HS-27A (cell line): ENCODE measurements at places on chromosomes 3 and 15.
A peak's percentile ranks its signal among the peaks of the same experiment; 100 is the strongest.

DNA sequence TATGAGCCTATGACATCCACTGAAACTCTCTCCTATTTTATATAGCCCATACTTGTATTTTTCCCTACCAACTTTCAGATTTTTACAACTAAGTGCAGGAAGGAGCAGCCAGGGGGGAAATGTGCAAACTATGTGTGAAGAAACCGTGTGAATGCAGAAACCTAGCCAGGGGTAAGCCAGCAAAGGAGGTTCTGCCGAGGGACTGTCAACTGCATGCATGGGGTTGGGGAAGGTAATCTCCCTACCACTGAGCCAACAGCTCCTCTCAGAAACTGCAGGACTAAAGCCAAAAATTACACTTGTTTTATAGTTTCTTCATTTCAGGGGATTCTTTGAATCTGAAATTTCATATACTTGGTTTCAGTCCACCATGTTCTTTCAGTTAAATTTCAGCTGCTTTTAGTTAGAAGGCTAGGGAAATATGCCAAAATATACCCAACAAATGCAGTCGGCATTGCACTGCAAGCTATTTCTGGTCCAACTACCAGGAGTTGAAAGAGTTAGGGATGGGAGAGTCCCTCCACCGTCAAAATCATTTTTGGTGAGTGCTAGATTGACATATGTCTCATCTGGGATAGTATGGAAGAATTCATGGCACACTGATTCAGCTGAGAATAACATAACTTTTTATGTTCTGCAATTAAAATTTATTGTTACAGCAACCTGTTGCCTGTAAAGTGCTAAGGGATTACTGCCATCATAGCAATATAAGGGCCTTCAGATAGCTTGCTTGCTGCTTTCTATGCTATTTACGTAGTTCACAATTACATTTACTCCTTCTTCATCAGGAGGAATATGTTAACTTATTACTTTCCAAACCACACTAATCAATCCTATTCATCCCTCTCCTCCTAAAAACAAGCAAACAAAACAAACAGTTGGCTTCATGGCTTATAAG is 904.2 kb downstream of the ROBO1 start:
- DNase-seq: no peak

DNA sequence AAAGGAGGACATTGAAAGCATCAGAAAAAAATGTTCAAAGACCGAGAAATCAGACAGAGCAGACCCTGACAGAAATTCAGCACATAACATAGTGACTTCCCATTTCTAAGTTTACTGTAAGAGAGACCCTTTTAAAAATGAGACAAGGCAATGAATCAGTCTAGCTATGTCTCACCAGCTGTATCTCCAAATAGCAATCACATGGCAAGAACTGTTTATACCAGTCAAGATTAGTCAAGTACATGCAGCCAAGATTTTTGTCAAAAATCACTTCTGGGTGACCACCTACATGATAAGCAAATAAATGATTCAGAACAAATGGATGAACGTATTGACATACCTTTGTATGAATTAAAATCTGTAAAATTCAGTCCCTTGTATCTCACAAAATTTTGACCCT is 138.0 kb downstream of the DTWD1 start:
- no peak for DNase-seq

- peak; percentile 81 for DNase-seq
Observed at GRCh38 chr15:74420193-74420905, 13.4 kb downstream of the SEMA7A start.

DNA sequence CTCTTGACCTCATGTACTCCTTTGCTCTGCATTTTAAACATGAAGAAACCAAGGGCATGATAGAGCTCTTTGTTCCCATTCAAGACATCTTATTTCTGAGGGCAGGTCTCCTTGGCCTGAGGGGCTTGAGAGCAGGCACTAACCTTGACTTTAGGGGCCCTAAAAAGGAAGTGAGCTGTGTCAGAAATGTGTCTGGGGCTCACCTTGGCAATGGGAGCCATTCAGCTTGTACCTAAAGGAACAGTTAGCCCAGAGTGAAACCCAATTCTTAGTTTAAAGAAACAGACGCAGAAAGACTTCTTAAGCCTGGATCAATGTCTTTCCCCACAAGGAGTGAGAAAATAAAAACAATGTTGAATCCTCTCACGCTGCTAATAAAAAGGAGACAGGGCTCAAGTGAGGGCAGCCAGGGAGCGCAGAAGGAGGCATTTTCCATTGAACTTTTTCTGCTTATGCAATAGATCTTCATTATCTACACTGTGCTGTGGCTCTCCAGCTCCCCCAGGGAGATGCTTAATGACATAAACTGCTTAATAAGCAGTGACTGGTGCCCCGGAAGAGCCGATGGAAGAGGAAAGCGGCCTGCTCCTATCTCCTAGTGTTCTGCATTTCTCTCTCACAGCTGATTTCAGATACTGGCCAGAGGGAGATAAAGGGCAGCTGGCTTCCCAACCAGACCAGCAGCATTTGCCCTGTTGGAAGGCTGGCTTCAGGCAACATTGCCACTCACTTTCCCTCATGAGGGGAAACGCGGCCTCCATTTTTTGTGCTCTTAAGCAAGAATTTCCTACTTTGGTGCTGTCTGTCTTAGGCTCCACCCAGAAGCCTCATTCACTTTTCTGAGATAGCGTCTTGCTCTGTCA is 152.0 kb downstream of the OPA1 start:
- no peak for DNase-seq
